RPMI8226 (cell line): ENCODE measurements at places on chromosomes 4 and X.

GRCh38 chr4:38030023-38030422 lies 69.8 kb downstream of the PTTG2 start:
- DNase-seq = no peak

DNA sequence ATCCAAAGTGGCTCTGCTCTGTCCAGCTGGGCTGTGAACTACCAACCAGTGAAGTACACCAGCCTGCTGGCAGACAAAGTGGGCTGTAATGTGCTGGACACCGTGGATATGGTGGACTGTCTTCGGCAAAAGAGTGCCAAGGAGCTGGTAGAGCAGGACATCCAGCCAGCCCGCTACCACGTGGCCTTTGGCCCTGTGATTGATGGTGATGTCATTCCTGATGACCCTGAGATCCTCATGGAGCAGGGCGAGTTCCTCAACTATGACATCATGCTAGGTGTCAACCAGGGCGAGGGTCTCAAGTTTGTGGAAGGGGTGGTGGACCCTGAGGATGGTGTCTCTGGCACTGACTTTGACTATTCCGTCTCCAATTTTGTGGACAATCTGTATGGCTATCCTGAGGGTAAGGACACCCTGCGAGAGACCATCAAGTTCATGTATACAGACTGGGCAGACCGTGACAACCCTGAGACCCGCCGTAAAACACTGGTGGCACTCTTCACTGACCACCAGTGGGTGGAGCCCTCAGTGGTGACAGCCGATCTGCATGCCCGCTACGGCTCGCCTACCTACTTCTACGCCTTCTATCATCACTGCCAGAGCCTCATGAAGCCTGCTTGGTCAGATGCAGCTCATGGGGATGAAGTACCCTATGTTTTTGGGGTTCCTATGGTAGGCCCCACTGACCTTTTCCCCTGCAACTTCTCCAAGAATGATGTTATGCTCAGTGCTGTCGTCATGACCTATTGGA lies 22.6 kb downstream of the NLGN3 start:
- DNase-seq = no peak

- no peak for DNase-seq
These were observed 64.0 kb downstream of the KCNIP4 start for GRCh38 chr4:21884615-21885014.

GRCh38 chrX:20412871-20413486 lies 146.3 kb upstream of the RPS6KA3 start:
- no peak for DNase-seq

DNA sequence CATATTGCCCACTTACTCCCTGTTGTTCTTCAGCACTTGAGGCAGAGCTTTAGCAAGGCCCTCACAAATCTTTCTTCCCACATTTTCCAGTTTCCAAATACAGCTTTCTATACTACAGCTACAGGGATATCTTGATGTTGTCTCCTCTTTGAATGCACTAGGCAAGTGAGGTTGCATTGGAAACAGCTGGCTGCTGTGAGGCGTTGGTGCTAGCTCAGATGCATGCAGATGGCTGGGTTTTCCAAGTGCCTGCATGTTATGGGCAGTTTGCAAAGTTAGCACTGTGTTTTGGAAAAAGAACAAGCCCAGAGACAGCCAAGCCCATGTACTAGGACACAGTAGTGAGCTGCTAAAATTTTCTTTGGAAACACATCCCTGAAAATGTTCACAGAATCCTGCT lies 315.1 kb upstream of the RASGEF1B start:
- DNase-seq = no peak

DNA sequence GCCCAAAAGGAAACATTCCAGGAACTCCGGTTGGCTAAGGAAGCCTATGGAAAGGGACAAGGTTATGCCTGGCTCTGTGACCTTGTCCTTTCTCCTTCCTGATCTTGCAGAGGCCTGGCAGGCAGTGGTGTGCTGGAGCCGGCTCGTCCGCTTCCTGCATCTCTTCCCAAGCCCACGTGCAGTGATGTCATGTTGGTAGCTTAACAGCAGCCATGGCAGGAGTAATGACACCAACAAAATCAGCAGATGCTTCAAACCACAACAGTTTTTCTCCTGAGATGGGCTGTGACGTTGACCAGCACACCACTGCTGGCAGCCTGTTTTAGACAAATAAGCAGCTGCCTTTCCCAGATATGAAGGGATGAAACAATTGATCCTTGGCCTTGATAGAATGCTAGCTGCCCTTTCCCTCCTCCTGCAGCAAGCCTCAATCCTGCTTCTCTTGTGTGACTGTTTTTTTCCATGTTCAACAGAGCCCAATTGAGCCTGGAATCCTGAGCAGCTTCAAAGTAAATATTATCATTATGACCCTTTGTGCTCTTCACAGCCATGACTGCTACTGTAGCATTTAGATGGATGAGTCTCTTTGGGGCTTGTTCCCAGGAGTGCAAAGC lies 23.4 kb downstream of the SEPTIN6 start:
- DNase-seq = no peak

DNA sequence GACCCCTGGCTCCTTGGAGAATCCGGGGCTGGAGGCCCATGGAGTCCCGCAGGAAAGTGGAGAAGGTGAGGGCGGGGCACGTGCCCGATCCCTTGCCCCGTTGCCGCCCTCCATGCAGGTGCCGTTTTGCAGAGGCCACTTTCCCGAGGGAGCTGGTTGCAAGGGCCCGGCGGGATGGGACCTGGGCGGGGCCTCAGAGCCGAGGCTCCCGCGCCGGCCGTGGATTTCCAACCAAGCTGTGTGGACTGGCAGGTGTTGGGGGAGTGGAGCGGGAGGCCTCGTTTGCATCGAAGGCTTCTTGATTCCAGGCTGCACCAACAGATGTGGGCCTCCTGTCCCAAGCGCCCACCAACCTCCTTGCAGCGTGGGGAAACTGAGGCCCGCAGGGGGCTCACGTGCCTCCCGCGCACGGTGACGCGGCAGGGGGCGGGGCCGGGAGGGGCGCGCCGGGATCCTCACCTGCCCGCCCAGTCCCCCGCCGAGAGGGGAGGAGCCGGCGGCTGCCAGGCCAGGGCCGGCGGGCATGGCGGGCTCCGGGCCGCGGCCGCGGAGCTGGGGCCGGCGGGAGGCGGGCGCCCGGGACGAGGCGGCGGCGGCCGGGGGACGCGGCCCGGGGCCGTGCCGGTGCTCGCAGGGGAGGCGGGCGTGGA lies 24.9 kb downstream of the SH3BP2 start:
- peak; percentile 31 for DNase-seq

DNA sequence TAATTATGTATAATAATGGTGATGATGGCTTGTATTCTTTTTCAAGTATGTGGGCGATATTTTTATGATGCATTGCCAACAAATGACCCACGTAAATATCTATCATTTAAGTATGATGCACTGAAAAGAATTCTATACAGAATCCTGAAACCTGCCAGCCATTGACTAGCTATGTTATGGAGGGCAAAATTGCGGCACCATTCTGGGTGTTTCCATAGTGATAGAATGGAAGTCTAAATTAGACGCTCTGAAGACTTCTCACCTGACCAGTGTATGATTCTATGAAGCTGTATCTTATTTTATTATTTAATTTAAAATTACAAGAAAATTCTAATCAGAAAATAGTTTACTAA lies 677 bp upstream of the CENPC start:
- DNase-seq = peak; percentile 2

DNA sequence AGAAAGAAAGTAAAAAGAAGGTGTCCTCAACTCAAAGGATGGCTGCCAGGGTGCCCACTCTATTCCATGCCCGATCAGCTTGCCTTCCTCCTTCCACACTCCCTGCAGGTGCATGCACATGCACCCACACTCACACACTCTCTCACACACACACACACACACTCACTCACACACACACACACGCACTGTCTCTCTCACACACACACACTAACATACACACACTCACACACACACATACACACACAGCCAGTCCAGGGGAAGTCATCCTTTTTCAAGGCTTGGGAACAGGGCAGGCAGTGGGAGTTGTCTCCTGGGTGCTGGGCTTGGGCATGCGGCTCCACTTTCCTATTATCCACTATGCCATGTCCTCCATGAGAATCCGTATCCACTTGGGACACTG lies 50.4 kb downstream of the CRMP1 start:
- DNase-seq = no peak

GRCh38 chr4:157185363-157185762 lies 35.2 kb upstream of the GRIA2 start:
- no peak for DNase-seq

DNA sequence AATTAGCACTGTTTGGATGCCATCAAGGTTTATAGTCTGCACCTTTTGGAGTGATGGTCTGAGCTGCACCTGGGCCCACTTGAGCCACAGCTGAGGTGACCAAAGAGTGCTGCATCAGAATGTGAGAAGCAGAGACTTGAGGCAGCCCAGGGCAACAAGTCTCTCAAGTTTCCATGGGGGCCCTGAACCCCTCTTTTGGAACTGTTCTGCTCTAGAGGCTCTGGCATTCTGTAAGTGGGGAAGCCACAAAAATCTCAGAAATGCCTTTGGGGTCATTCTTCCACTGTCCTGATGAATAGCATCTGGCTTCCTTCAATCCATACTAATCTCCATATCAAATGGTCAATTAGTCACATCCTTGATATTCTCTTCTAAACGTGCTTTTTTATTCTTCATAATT lies 298.4 kb upstream of the MAOA start:
- DNase-seq = no peak

DNA sequence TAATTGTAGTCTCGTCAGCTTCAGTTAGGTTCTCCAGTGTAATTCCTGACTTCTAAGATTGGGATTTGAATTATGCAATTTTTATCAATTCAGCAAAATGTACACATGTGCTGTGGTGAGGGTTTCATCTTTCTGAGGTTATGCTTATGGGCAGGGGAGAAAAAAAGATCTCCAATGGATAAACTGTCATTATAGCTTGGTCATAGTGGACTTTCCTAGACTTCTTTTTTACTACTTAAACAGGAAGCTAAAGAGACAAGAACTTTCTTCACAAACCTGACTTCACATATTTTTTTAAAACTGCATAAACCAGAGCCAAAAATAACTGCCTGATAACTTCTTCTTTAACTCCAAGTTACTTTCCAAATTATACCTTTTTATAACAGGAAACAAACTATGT lies 21.7 kb upstream of the SPP1 start:
- no peak for DNase-seq

GRCh38 chrX:83145876-83146275 lies 362.2 kb upstream of the POU3F4 start:
- no peak for DNase-seq

DNA sequence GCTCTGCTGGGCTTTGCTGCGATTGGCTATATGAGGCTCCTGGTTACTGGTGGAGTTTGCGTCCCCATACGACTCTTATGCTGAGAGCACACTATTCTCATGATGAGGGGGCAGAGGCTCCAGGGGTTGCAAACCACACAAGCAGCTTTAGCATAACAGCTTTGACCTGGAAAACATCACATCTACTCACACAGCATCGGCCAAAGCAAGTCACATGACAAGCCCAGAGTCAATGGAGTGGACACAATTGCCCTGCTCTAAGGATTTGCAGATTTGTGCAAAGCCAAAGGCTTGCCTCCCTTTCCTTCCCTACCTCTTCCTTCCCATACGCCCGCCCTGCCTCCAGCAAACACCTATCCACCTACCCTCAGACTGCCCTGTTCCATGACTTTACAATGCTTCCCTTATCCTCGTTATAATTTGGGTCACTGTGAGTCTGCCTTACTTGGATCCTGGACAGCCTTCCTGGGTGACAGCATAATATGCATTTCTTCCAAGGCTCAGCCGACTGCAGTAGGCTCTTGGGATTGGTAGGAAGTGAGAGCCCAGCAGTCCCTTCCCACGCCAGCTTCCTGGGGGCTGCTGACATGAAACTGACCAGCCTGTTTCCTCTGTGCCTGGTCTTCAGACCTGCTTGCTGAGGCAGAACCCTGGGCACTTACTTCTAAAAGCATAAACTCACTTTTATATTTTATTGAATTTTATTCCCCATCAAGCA lies 208.2 kb upstream of the PSAPL1 start:
- DNase-seq = no peak

- no peak for DNase-seq
These were observed 8.6 kb downstream of the LAGE3 start for GRCh38 chrX:154470434-154470833.

GRCh38 chrX:15418041-15418706 lies 34.0 kb upstream of the VEGFD start:
- DNase-seq = no peak

GRCh38 chr4:76546759-76547742 lies 112.0 kb downstream of the SHROOM3 start:
- DNase-seq = no peak

- DNase-seq = no peak
These were observed 2.8 kb upstream of the ARHGAP4 start for GRCh38 chrX:153928846-153929245.

- DNase-seq = no peak
These were observed 7.6 kb upstream of the AMELX start for GRCh38 chrX:11285651-11286050.

GRCh38 chr4:8702516-8703400 lies 110.2 kb downstream of the CPZ start:
- no peak for DNase-seq

GRCh38 chrX:29671421-29671820 lies 543.9 kb upstream of the MAGEB2 start:
- no peak for DNase-seq

- no peak for DNase-seq
These were observed 223.2 kb upstream of the PGRMC2 start for GRCh38 chr4:128510850-128511249.
